ENCODE measurements at places on chromosomes 12 and 14. TPM values are rescaled to one million over a fixed set of nuclear protein-coding genes. Genes with fewer than 3 reads are reported as not detected.

Gene WSCD2
- total RNA-seq = not detected

Gene LTB4R
- total RNA-seq = 5.9 TPM

Gene SAMD15
- 1.9 TPM for total RNA-seq

Gene SOCS2
- 22.7 TPM for total RNA-seq

Gene DNAI7
- 0.23 TPM for total RNA-seq

Gene TCL1B
- total RNA-seq = not detected

Gene ANO4
- 0.13 TPM for total RNA-seq

Gene GLT1D1
- total RNA-seq = not detected

Gene PALS1
- total RNA-seq = 15.7 TPM

Gene FGF23
- total RNA-seq = not detected

Gene APOF
- not detected for total RNA-seq

Gene SLC5A8
- not detected for total RNA-seq

Gene CCDC92
- 27.7 TPM for total RNA-seq

Gene PCED1B
- total RNA-seq = 22.6 TPM

All from A549 treated with Mapracorat at 1 μM for 4 hours (cell line).